NCI-H345 (cell line): ENCODE measurements at places on chromosomes 16 and 17.

- DNase-seq: no peak
Measured at GRCh38 chr16:23131436-23131835, 17.8 kb downstream of the USP31 start.

- DNase-seq: no peak
Measured at GRCh38 chr16:16110111-16110490, 113.2 kb downstream of the ABCC6 start.

DNA sequence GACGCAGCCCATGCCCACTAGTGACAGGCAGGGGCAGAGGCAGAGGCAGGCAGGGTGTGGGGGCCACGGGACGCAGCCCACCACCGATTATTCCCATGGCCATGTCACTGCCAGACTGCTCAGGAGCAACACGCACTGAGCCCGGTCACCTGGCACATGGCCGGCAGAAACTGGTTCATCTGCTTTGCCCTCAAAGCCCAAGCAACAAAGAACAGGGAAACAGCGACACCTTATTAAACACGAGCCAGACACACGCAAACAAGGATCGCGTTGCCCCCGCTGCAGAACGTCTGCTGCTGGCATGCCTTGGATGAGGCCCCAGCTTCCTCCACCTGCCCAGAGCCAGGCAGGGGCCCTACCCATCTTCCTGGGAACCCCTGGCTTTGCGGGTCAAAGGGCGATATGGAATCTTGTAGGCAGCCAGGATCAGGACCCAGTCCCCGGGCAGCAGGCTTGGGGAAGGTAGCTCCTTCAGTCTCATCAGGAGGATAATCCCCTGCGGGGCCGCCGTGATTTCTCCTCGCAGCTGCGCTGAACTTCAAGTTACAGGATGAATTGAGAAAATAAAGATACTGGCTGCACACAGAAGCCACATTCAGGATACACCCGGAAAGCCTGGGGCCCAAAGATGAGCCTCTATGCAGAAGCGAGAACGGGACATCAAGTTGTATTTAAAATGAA lies 4.8 kb downstream of the TBC1D16 start:
- peak; percentile 72 for DNase-seq

DNA sequence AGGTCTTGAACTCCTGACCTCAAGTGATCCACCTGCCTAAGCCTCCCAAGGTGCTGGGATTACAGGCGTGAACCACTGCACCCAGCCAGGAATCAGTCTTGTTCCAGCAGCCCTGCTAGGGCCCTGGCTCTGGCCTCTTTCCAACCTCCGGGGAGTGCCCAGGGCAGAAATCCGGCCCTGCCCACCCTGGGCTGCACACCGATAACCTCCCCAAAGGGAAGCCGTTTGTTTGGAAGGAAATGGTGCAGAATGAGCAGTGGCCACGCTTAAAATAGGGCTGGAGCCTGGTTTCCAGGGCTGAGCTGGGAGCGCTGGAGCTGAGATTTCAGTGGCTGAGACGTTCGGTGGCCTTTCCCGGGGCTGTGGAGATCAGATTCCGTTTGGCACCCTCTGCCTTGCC lies 17.8 kb upstream of the EMP2 start:
- no peak for DNase-seq

DNA sequence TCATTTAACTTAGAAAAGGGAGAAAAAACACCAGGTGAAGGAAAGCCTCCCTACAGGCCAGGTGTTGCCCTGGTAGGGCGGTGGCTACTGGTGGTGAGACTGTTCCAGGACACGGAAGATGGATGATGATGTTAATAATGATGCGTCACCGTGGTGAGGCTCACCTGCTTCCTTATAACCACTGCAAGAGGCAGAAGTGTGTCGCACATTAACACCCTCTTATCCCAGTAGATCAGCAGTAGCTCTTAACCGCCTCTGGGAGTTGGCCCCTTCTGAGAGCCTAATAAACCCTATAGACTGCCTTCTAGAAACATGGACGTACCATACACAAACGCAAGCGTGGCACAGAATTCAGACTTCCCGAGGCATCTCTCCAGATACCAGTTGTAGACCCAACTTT lies 7.8 kb downstream of the BFAR start:
- DNase-seq: no peak

- no peak for DNase-seq
Measured at GRCh38 chr16:85089525-85089924, 22.7 kb downstream of the CIBAR2 start.

GRCh38 chr17:9308069-9308468 lies 267.6 kb downstream of the STX8 start:
- DNase-seq: no peak

DNA sequence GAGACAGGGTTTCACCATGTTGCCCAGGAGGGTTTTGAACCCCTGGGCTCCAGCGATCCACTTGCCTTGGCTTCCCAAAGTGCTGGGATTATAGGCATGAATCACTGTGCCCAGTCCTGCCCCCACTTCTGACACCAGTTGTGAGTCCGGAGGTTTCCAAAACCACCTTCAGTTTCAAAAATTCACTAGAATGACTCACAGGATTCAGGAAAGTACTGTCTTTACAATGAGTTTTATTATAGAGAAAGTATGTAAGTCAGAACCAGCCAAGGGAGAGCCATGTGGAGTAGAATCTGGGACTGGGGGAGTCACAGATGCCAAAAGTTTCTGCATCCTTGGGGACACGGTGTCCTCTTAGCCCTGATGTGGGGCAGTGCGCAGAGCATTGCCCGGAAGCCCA lies 55.1 kb downstream of the PLD6 start:
- DNase-seq: no peak

DNA sequence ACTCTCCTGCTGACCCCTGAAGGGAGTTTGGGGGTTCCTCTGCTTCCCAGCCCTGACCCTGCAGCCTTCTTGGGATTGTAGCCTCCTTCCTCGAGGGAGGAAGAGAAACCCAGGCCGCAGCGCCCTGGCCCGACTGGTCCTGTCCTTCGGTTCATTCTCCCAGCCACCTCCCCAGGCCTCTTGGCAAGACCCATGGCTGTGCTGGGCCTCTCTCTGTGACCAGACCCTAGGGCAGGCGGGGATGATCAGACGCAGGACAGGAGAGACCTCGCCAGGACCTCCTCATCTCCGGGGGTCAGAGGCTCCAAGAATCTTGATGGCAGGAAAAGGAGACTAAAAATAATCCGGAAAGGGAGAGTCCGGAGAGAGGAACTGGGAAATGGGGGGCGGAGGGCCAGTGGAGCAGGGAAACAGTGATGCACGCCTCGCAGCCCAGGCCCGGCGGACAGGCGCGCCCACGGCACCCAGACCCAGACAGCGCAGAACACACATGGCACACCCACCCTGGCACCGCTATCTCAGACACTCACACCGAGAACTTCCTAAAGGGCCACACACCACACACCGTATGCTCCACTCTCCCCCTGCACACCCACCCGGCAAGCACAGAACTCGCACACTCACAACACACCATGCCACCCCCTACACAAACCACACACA lies 1.2 kb downstream of the ARHGEF15 start:
- DNase-seq: no peak

DNA sequence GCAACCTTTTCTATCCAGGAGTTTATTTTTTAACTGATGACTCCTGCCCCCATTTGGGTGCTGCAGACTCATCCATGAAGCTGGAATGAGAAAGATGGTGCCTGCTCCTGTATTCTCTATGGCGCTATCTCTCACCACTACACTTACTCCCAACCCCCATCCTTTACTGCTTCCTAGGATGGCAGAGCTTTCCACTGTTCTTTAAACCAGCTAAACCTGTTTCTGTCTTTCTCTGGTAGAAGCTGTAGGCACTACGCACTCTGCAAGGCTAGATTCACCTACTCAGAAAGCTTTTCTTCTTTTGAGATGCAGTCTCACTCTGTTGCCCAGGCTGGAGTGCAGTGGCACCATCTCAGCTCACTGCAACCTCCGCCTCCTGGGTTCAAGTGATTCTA lies 47.0 kb downstream of the ADAMTS18 start:
- DNase-seq: no peak

DNA sequence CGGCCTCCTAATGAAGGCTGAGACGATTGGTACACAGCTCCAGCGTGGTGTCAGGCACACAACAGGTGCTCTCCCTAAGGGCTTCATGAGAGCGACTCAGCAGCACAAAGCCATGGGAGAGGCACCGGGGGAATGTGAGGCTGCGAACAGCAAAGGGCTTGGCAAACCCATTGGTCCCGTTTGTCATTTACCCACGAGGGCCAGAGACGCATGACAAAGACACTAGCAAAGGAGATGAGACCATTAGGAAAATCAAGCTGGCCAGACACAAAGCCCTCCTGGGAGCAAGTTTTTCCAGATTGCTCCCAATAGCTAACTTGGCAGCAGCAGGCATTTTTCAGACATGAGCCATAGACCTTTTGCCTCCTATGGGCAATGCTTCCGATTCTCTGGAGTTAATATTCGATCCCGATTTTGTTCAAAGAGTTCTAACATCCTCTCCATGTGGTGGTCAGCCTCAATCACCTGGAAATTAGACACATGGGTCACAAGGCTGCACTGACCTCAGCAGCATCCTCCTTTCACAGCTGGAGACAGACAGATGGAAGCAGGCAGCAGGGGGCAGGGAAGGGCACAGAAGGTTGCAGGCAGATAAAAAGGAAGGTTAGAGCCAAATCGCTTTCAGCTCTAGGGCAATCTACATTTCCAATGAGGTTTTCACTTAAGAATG lies 38.2 kb downstream of the TK2 start:
- no peak for DNase-seq

DNA sequence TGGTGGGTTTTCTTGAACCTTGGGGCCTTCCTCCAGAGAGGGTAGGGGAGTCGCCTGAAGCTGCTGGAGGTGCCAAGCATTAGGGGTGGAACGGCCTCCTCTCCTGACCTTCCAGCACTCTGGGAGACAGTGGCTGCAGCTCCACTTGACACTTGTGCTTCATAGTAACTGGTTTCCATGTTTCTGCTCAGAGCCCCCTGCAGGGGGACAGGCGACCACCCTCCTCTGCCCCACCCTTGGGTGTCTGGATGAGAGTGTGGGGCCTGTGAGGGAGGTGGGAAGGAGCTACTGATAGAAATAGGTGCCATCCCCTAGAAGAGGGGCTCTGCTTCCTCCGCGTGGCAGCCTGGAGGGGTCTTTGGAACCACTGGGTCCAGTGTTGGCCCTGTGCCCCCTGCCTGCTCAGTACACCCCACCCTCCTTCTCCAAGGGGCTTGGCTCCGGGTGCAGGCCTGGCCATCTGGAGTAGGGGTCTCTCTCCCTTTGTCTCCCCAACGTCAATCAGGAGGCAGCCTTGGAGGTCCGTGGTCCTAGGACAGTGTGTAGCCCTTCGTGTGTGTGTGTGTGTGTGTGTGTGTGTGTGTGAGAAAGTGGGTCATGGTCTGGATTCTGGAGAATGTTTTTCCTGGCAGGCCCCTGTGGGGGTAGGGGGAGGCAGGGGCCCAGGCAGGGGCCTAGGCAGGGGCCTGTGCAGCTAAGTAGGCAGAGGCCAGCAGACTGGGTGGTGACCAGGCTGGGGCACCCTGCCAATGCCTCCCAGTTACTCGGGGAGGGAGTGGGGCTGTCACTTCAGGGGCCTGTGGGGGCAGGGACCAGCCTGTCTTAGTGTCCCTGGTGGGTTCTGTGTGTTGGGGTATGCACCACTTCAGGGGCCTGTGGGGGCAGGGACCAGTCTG lies 4.9 kb downstream of the LASP1 start:
- DNase-seq: no peak

DNA sequence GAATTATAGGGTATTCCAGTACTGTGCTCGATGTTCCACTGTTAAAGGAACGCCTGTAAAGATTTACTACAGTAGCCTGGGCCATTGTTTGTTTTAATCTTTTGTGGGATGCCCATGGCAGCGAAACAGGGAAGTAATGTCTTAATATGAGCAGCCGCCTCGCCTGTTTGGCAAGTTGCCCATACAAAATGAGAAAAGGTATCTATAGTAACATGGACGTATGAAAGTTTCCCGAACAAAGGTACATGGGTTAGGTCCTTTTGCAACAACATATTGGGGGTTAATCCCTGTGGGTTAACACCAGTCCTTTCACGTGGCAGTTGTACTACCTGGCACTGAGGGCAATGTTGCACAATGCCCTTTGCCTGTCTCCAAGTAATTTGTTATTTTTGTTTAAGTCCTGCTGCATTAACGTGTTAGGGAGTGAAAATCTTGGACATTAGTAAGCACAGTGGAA lies 21.1 kb upstream of the TMC5 start:
- peak; percentile 83 for DNase-seq

DNA sequence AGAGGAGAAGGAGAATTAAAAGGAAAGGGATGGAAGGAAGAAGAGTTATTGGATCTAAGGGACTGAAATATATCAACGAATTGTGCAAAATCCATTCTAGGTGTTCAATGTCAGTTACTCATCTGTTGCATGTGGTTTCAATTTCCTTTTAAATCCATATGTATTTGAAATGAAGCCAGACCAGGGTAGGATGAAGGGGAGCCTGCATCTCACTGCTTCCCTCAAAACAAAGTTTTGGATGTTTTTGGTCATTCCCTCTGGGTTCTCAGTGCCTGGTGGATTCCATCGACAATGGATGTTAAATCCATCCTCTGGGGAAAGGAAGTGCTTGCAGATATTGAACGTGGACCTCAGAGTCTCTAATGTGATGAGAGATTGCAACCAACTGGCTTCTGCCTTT lies 103.5 kb upstream of the XYLT1 start:
- no peak for DNase-seq

- DNase-seq: no peak
Measured at GRCh38 chr17:82177761-82178498, 34.7 kb downstream of the CCDC57 start.

GRCh38 chr17:8896087-8896486 lies 28.6 kb upstream of the PIK3R6 start:
- no peak for DNase-seq

DNA sequence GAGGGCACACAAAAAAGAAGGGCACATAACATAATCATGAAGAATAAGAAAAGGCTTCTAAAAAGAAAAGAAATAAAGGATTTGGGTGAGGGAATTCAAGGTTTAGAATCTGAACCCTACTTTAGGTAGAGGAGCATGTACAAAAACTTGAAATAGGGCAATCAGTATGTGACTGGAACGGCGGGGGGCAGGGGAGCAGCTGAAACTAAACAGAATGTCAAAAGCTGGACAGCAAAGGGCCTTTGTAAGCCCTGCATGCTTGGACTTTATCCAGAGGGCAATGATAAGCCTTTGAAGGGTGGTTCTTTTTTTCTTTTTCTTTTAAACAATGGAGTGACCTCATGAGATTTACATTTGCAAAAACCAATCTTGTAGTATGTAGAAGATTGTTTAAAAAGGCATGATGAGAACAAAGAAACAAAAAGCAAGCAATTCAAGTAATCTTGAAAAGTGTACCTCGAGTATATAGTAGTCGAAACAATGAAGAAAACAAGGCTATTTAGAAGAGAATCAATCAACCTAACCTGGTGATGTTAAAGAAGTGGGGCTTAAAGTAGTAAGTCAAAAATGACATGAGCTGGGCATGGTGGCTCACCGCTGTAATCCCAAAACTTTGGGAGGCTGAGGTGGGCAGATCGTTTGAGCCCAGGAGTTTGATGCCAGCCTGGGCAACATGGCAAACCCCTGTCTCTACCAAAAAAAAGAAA lies 46.7 kb upstream of the ANKFY1 start:
- no peak for DNase-seq

DNA sequence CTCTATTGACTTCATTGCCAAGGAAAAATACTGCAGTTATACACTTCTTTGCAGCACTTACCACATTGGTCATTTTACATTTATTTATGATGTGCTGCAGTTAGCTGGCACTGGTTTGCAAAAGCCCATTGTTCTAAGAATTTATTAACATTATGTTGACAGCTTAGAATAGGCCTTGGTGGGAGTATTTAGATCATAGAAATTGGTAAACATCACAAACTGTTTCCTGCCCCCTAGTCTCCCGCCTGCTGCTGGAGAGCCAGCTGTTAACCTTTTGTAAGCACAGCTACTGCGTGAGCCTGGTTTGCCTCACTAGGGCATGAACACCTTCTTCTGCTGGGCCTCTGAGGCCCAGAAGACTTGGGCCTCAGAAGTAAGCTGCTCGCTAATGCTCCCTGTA lies 651.4 kb upstream of the GOT2 start:
- no peak for DNase-seq
